ENCODE measurements at places on chromosomes 3 and 15.

GRCh38 chr3:3316521-3316920 is 137.0 kb upstream of the CRBN start:
- no peak for DNase-seq

DNA sequence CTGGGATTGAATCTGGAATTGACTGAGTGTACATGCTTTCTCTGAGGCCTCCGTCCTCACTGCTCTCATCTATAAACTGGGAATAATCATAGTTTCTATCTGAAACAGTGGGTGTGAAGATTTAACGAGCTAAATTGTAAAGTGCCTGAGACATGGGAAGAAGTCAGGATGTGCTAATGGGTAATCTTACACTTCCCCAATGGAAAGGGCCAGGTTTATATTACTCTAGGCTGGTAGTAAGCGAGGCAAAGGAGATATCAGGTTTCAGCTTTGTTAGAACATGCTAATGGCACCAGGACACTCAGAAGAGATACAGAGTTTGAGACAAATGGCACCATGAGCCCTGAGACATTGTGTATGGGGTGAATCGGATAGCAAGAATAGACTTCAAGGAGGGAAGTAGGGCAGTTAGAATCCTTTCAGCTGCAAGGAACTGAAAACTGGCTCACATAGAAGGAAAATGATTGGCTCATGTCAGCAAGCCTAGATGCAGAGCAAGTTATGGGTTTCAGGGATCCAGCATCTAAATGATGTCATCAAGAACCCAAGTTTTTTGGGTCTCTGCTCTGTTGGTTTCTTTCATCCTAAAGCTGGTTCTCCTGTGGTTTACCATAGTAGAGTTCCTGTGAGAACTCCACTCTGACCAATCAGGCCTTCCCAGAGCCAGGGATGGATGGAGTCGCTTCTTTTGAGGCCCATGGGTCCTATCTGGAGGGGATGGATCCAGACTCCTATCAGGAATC is 21.8 kb downstream of the FLNB start:
- DNase-seq: no peak

GRCh38 chr3:139105154-139105702 is 60.5 kb upstream of the PRR23C start:
- no peak for DNase-seq

GRCh38 chr3:7487763-7488162 is 626.8 kb downstream of the GRM7 start:
- no peak for DNase-seq

- no peak for DNase-seq
These were observed 14.3 kb upstream of the ADPGK start for GRCh38 chr15:72797834-72798233.
